Activated CD4-positive, alpha-beta T cell treated with anti-CD3 and anti-CD28 coated beads for 1 hour (primary cell): ENCODE measurements at places on chromosomes 5 and 9.

DNA sequence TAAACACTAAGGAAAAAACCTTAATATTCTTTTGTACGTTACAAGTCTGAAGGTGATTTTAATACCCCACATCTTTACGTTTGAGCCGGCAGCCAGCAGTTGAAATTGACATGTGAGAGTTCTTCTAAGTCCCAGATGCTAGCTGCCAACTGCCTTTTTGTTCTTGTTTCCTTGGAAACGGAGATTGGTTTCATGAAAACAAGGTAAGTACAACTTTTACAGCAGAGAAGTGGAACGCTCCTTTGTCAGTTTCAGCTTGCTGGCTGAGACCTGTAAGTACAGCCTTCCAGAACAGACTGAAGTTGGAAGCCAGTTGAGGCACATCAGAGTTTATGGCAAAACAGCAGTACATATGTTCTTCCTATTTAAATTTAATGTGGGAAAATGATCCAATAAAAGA is 1018.4 kb upstream of the ARRDC3 start:
- no peak for DNase-seq

DNA sequence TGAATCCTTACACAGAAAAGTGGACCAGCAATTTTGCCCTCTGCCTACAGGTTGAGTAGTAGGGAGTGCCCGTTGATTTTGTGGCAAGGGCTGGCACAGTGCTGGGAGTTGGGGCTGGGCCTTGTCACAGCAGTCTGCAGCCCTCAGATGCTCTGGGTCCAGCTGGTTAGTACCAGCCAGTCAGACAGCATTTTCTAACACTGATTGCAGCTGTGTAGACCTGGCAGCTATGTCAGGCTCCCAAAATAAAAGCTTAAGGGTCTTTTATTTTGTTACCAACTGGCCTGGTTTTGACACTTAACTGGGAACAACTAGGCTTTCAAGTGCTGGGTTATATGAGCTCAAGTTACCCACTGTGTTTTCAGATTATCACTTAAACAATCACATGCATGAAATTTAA is 57.7 kb downstream of the MAT2B start:
- no peak for DNase-seq

- DNase-seq, result no peak
Observed at GRCh38 chr9:118269623-118270022, 565.4 kb downstream of the TLR4 start.

DNA sequence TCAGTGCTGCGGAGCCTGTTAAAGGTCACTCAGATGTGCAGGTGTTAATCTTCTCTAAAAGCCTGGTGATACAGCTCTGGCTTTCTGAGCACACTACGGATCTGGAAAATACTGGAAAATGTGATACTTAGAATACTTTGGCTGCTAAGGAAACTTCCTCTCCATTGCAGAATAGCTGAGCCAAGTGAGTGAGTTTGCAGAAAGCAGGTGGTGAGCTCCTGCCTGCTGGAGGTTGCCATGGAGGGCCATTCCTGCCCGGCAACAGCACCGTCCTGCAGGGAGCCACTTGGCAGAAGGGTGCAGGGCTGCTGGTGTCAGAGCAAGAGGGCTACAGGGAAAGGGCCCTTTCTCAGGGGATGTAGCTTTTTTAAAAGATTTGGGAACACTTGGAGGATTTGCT is 40.7 kb downstream of the SECISBP2 start:
- DNase-seq, result no peak

- DNase-seq, result no peak
Observed at GRCh38 chr5:93342563-93343061, 238.4 kb downstream of the NR2F1-AS1 start.

- DNase-seq, result no peak
Observed at GRCh38 chr5:175740014-175740413, 82.1 kb downstream of the HRH2 start.

- DNase-seq, result no peak
Observed at GRCh38 chr9:103116246-103116645, 121.1 kb downstream of the CYLC2 start.

DNA sequence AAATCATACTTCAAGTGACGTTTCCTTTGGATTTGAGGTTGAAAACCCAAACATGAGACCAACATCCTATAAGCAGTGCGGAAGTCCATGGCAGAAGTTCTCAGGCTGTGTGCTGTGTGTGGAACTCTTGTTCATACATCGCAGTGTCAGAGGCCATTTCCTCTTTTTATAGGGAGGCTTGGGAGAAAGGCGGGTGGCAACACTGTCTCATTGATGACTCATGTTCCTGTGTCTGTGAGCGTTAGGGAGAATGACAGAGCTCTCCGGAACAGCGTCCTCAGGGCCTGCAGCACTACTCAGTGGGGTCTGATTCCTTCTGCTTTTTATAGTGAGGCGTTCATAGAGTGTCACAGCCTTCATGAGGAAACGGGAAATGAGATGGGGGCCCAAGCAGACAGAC is 98.8 kb upstream of the BASP1 start:
- DNase-seq, result no peak

DNA sequence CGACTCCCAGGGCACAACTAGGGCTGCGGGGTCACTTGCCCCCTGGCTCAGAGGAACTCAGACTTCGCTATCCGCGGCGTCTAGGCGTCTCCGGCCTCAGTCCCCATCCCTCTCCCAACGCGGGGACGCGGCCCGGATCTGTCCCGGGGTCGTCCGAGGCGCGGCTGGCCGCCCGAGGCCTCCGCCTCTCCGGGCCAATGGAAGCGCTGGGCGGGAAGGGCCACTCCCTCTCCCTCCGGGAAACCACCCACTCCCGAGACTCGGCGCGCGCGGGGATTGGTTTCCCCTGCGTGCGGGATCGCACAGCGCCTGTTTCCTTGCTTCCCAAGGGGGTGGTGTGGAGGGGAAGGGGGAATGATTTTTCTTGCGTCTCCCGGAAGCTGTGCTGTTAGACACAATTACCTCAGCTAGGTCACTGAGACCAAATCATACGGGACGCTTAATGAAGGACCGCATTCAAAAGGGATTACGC is 38.3 kb downstream of the NR2F1 start:
- no peak for DNase-seq

- no peak for DNase-seq
Observed at GRCh38 chr5:107570805-107571531, 99.8 kb downstream of the EFNA5 start.

DNA sequence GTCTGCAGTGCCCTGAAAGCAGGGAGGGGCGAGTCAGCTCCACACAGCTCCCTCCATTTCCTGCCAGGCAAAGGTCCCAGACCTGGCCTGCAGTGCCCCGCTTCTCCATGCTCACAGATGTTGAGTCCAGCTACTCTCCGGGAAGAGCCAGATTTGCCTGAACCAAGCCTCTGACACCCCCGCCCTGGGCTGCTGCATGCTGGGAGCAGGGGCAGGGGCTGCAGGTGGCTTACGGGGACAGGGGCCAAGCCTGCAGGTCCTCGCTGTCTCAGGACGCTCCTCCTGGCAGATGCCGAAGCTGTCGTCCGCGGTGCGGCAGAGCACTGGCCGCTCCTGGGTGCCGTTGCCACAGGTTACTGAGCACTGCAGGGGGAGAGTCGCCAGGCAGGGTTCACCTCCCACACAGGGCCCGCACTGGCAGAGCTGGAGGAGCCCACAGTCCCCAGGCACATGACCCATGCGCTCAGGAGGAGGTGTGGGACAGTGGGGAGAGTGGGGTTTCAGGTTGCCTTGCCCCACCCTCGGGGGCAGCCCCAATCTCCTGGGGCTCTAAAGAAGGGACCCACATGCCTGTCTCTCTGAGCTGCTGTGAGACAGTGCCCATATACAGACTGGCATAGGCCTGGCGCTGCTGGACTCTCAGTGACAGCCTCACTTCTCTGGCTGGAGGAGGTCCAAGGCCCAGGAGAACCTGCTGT is 62.4 kb downstream of the ZNF354C start:
- DNase-seq, result no peak

DNA sequence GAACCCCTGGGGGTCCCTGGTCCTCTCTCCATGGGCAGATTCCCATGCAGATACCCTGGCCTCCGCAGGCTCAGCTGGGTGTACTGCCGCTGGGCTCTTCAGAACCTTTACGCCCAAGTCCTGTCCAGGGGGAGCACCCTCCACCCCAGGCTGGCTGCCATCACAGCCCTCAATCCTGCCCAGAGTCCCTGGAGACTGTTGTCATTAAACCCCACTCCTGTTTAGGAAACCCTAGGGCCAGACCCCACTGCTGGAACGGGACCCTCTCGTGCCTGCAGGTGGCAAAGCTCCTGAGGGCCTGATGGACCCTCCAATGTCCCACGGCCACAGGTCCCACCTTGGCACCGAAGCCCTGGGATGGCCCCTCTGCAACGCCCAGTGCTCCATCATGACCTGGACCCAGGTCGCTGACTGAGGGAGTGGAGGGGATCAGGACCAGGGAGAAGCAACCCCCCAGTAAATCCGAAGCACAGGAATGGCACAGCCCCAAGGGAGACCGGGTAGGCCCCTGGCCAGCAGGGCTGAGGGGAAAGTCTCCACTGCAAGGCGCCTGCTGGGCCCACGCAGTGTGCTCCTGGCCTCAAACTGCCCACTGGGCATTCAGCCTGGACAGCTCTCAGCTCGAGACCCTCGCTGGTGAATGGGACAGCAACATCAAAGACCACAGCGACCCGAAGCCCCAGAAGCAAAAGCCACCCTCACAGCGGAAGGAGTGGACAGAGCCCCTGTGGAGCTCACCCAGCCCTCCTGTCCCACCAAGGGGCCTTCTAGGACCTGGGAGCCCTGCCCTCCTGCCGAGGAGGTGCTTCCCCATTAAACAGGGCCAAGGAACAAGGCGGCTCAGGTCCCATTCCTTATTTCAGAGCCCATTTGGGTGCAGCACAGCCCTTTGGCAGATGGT is 8.3 kb downstream of the ZDHHC11B start:
- no peak for DNase-seq

GRCh38 chr5:155512329-155512728 is 498.8 kb downstream of the KIF4B start:
- DNase-seq, result no peak

DNA sequence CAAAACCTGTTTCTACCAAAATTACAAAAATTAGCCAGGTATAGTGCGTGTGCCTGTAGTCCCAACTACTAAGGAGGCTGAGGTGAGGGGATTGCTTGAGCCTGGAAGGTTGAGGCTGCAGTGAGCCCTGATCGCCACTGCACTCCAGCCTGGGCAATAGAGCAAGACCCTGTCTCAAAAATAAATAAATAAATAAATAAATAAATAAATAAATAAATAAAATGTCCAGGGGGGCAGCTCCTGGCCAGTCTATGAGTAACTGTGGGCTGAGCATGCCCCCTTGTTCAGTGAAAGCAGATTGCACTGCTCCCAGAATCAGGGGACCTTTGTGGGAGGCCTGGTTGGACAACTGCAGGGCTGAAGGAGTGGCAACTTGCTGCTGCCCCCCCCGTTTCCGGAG is 62.7 kb downstream of the PDE6A start:
- DNase-seq, result no peak

- no peak for DNase-seq
Observed at GRCh38 chr5:147918101-147918685, 11.9 kb upstream of the C5orf46 start.

- no peak for DNase-seq
Observed at GRCh38 chr9:90613502-90613901, 29.1 kb downstream of the DIRAS2 start.

DNA sequence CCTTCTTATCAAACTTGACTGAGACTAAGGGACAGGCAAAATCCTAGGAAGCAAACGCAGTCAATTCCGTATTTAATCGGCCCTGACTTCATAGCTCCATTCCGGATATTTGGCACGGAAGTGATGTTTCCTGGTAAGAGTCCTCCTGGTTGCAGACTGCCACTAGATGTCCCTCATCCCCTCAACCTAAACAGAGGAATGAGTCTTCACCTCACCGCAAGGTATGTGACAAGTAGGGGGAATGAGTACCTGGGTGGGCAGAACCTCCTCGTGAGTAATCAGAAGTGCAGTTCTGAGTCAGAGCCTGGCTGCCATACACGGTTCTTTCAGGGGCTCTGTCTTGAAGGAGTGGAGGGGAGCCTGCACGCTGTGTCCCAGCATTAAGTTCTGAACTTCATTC is 173.6 kb downstream of the MUSK start:
- DNase-seq, result no peak

- no peak for DNase-seq
Observed at GRCh38 chr5:55911784-55912653, 60.9 kb downstream of the IL31RA start.

- no peak for DNase-seq
Observed at GRCh38 chr5:122102825-122103224, 24.8 kb upstream of the LOX start.

GRCh38 chr5:139764886-139765408 is 30.7 kb upstream of the PSD2 start:
- DNase-seq, result no peak

GRCh38 chr9:128231638-128232527 is 28.7 kb downstream of the DNM1 start:
- DNase-seq, result no peak

DNA sequence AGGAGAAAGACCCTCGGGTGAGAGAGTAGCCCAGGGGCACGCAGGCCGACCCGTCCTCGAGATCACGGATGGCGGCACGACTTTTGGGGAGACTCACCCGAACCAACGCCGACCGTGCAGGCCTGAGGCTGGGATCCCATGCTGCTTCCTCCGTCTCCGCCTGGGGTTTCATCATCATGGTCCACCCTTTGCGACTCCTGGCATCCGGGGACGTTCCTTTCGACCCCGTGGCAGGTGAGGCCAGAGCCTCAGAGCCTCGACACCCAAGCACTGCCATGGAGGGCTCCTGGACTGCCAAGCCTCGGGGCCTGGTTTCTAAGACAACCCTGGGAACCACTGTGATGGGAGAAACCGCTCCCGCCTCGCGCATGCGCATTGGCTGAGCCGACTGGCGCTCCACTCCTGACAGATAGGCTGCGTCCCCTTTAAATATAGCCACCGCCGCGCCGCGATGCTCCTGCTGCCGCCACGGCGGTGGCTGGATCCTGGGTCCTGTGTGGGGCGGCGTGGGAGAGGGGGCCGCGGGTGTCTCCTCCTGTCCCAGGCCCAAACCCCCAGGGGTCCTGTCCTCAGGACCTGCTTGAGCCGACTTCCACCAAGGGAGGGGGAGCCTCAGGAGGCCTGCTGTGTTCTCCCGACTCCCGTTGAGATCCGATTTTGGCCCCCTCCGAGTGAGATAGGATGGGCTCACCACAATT is 481.6 kb downstream of the SPATA31A7 start:
- no peak for DNase-seq

DNA sequence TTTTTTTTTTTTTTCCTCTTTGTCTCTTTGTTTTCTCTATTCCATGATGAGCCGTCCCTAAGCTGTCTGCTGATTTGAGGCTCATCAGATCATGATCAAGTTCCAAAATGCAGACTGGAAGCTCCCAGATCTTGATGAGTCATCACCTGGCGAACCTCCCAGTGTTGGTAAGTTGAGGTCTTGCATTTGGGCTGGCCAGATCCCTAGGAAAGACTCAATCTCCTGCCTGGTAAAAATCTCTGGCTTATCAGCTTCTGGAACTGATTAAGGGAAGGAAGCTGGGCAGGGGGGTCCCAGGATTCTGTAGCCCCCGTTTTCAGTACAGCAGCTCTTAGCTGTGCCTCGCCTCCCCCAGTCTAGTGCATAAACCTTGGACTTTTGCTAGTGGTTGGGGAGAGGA is 69.0 kb downstream of the TSPAN17 start:
- no peak for DNase-seq

DNA sequence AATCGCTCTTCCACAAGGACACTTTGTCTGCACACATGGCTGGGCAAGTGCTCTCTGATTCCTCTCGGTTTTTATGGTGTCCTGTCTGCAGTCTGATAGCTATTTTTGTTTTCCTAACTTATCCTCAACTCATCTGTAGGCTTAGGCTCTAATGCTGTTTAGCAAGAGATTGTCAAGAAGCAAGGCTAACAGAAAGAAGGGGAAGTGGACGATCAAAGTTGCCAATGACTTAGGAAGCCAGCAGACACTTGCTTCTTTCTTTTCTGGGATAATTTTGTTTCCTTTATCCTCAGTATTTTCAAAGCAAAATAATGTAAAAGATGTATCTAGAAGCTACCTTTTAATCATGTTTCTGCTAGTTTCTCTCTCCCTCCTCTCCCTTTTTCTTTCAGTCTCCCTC is 130.7 kb downstream of the PRKACG start:
- DNase-seq, result no peak
